NCI-H2171 (cell line): ENCODE measurements at places on chromosomes 6 and 20.

DNA sequence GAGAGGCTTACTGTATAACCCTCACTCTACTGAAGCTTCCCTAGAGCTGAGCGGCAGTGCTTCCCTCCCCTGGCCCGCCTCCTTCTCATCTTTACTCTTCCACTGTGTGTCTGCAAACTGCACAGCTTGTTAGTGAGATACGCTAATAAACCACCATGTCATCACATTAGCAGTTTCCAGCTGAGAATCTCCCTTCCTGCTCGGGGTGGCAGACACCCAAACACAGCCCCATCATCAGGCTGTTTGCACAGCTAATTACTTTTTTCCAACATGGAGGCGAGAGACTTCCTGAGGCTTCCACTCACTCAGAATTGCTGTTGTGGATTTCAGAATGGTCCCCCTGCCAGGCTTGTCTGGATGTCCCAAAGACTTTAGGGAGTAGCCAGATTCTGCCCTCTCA, 444.9 kb upstream of the SULF2 start:
- no peak for DNase-seq

- DNase-seq = no peak
These were observed 26.8 kb downstream of the PPP1R14C start for GRCh38 chr6:150169609-150170008.

DNA sequence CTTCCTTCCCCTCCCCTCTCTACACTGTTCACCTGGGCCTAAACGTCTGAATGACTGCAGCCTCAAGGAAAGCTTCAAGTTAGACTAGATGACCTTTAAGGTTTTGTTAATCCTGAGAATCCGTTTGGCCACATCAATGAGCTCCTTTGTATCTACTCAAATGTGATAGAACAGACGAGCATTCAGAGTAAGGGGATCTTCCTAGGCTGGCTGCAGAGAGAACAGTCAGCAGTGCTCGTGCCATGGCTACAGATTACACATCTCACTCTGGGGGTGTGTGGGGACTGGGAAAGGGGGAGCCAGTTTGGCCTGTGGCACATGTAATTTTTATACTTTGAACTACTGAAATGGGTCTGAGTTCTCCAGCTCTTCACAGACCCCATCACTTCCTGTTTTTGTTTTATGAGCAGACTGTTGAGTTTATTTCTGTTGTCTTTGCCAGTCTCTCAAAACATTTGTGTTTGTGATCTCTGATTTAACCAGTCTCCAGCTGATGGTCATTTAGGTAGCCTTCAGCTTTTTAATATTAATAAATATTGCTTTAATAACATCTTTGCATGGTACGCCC, 50.9 kb downstream of the KCNS1 start:
- DNase-seq = no peak

GRCh38 chr6:43973357-43973756, 153.9 kb downstream of the MRPL14 start:
- DNase-seq = no peak
